HFF-Myc (cell line): ENCODE measurements at places on chromosomes 7 and 10.

- DNase-seq = no peak
These were observed 51.9 kb downstream of the ALOX5 start for GRCh38 chr10:45425621-45426563.

GRCh38 chr10:13018171-13018570 is 16.7 kb upstream of the CCDC3 start:
- DNase-seq = no peak

DNA sequence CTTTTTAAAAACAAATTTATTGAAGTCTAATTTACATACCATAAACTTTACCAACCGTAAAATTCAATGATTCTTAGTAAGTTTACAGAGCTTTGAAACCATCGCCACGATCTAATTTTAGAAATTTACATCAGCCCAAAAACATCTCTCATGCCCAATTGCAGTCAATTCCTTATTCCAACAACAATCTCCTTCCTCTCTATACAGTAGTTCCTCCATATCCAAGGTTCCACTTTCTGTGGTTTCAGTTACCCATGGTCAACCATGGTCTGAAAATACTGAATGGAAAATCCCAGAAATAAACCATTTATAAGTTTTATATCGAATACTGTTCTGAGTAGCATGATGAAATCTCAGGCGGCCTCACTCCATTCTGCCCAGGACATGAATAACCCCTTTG is 183.4 kb upstream of the ADCY1 start:
- DNase-seq = no peak

- no peak for DNase-seq
These were observed 3.0 kb upstream of the WNT2 start for GRCh38 chr7:117325836-117326235.

- DNase-seq = no peak
These were observed 517.6 kb downstream of the KCNMA1 start for GRCh38 chr10:77120012-77120411.

- DNase-seq = no peak
These were observed 40.6 kb downstream of the GHRHR start for GRCh38 chr7:31004393-31004792.

- DNase-seq = no peak
These were observed 92.4 kb upstream of the LEP start for GRCh38 chr7:128148676-128149075.

- no peak for DNase-seq
These were observed 81.9 kb upstream of the DNAAF5 start for GRCh38 chr7:644381-645305.

DNA sequence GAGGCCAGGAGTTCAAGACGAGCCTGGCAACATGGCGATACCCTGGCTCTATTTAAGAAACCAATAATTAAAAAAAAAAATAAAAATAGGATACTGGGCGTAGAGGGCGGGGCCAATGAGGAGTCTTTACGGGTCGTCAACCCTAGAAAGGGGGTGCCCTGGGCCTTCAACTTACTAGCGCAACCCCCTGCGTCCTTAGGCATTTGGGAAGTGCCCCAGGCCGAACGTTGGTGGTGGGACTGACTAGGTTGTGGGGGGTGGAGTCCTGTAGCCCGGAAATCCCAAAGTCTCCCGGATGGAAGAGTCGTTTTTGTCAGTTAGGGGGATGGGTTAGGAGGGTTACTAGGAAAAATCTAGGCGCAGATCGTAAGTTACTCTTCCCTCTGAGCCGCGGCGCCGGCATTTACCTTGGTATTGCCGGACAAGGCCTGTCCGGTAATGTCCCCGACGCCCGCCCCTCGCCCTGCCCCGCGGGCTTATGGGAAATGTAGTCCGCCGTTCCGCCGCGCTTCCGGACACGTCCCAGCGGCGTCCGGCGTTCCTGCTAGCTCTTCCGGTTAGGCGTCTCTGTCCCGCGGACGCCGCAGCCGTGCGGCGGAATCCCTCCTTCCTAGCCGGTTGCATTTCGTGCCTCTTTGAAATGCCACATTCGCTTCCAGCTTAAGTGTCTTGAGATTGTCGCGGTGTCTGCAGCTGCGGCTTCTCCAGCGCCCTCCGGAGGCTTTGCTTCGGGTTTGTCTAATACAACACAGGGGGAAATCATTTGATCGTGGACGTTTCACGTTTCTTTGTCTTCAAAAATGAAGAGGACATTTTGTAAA is 1.3 kb upstream of the ACBD5 start:
- DNase-seq = peak; percentile 84

DNA sequence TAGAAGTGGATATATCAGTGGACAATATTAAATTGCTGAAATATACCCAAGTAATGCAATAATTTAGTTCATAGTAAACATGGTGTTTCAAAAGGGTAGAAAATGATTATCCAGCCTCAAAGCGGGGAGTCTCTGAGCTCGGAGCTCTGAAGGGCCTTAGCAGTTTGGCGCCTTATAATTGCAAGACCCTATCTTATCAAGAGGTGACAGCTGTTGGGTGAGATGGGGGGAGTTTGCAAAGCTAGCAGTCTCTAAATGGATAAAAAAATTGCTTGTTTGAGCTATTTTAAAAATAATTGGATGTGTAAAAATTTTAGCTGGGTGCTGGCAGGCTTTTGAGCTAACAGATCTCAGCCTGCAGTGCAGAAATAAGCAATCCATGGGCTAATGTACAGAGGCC is 219.2 kb downstream of the CCSER2 start:
- DNase-seq = no peak

- DNase-seq = no peak
These were observed 230.1 kb downstream of the GLI3 start for GRCh38 chr7:42006801-42007513.

DNA sequence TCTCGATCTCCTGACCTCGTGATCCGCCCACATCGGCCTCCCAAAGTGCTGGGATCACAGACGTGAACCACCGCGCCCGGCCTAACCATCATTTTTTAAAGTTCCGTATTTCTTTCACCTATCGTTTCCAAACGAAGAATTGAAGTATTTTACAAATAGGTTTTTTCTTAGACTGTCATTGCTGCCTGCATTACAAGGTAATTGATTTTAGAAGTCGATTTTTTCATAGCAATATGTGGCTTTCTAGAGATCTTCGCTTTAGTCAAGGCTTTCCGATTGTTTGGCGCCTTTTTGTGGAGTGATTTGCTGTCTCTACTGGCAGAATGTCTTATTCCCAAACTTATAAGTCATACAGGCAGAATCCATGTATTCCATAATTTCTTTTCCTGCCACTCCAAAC is 109.2 kb downstream of the TRIL start:
- no peak for DNase-seq

DNA sequence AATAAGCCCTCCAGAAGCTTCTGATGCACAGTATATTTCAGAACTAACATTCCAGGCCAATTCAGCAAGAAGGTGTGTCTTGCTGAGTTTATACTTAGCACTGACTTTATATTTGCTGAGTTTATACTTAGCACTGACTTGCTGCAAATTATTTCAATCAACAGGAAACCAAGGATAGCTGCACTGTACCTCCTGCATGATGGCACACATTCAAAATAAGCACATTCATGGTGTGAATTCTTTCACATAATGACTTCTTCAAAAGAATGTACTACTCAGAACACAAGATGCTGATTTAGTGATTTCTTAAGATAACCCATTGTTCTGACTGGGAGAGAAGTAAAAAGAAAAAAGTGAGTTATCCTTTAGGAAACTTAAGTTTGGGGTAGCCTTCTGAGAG is 52.0 kb downstream of the JAZF1 start:
- no peak for DNase-seq

DNA sequence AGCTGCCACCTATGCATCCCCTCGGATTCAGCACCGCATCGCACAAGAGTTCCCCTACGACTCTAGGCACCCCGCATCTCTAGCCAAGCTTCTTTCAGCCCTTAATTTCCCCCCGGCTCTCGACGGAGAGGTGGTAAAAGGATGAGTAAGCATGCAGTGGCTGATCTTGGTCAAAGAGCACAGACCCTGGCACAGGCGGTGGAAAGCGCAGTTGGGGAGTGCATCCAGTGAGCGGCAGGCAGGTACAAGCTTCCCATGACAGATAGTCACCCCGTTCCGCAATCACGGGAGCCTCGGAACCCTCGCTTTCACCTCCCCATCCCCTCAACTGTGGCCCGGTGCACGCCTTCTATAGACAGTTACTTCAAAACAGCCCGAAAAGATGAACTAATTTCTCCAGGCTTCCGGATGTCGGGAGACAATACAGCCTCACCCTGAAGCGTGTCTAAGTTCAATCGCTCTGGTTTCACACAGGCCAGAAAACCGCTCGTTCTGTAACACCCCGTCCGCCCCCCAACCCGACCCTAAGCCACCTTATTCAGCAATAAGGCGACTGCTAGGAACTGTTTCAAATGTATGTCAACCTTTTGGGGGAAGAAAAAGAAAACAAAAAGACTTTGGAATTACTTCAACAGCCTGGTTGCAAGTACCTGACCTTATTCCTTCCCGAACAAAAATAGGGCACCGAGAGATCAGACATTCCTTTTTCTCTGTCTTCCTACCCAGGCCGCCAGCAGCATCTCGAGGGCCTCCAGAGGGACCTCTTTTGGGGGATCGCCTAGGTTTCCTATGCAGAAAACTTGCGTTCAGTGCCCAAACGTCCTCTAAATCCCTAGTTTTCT is 1.4 kb downstream of the RHEB start:
- no peak for DNase-seq

GRCh38 chr10:48273741-48274140 is 755 bp downstream of the FRMPD2 start:
- DNase-seq = no peak

GRCh38 chr10:114751856-114752255 is 69.7 kb upstream of the FHIP2A start:
- no peak for DNase-seq

GRCh38 chr10:61987951-61988379 is 86.5 kb downstream of the ARID5B start:
- no peak for DNase-seq

DNA sequence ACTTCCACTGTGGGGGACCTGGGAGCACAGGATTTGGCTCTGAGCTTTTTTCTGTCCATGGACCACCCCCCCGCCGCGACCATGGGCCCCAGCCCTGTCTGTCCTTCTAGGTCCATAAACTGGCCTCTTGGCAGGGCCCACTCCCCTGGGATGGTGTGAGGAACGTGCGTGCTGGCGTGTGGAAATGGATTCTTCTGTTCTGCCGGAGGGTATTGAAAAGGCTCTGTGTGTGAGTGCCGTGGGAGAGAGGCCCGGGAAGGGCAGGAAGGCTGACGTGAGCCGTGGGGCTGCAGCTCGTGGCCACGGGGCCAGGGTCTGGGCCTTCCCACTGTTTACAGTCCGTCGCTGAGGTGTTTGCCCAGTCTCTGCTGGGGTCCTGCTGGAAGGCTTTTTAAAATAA is 123.7 kb downstream of the GRK5 start:
- DNase-seq = no peak

DNA sequence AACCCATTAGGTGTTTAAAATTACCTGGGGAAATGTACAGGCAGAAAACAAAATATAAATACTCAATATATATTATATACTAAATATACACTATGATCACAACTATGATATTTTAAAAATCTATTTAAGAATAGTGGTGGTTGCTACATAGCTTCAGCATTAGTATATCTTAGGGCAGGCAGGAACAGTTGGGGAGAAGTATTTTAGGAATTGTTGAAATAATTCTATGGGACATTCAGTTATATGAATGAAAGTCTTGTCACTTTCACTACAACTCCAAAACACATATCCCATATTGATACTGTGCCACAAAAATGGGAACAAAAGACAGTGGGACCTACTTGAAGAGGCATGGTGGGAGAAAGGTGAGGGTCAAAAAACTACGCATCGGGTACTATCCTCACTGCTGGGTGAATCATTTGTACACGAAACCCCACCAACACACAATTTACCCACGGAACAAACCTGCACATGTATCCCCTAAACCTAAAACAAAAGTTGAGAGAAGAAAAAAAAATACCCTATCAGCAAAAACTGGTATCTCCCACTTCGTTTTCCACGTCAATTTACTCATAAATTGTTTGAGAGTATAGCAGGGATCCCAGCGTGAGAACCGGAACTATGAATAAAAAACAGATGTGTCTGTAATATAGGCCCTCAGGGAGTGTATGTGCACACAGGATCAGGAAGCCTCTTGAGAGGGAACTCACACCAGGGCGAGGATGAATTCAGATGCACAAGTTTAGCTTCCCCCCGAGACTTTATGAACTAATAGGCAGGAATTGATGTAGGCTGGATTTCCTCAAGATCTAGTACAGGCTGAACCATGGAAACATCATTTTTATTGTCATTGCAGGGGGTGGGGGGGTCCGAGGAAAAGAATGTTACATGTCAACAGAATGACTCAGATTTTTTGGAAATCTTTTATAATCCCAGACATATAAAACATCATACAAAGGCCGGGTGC is 16.2 kb downstream of the SLC16A12 start:
- peak; percentile 83 for DNase-seq

- DNase-seq = no peak
These were observed 136.2 kb downstream of the SORCS3 start for GRCh38 chr10:104777086-104777799.

- DNase-seq = no peak
These were observed 131.4 kb downstream of the PLXDC2 start for GRCh38 chr10:19947656-19948055.

DNA sequence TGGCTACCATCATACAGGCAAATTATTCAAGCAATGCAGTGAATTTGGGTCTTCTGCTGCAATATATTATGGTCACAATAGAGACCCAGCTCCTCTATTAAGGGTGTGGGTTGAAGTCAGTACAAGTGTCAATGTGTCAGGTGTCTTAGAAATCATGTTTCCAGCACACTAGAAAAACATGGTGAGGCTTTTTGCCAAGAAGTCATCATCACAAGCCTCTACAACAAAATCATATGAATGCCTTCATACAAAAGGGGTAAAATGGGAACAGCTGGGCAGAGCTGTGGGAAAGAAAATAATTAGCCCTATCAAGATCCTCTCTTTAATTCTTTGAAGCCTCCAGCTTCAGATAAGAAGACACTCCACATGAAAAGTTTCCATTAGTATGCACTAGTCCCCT is 37.2 kb downstream of the FAM13C start:
- no peak for DNase-seq

DNA sequence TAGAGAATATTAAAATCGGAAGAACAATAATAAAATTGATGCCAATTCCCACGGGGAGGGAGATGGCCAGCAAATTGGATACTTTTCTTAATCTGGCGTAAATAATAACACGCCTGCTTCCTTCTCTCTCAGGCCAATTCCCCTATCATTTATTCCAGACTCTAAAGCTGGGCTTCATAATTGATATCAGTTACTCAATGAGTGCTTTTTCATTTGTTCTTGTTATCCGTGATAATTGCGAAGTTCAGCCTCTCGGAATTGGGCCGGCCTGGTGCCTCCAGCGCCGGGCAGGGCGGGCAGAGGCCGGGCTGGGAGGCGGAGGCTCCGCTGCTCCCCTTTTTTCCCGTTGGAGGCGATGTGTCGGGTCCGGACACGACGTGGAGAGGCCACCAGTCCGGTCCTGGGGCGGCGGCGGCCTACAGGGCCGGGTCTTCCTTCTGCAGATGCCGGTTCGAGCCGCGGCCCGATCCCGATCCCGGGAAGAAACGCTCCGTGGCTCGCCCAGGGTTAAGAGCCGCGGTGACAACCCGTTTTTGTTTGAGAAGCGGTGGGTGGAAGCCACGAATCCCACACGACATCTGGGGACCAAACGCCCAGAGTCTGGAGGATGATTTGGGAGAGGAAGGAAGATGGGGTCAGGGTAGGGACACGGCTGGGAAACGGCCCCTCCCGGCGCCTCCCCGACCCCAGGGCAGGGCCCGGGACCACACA is 13.6 kb downstream of the UNCX start:
- DNase-seq = no peak
